WERI-Rb-1 (cell line): ENCODE measurements at places on chromosomes 12 and 14.

DNA sequence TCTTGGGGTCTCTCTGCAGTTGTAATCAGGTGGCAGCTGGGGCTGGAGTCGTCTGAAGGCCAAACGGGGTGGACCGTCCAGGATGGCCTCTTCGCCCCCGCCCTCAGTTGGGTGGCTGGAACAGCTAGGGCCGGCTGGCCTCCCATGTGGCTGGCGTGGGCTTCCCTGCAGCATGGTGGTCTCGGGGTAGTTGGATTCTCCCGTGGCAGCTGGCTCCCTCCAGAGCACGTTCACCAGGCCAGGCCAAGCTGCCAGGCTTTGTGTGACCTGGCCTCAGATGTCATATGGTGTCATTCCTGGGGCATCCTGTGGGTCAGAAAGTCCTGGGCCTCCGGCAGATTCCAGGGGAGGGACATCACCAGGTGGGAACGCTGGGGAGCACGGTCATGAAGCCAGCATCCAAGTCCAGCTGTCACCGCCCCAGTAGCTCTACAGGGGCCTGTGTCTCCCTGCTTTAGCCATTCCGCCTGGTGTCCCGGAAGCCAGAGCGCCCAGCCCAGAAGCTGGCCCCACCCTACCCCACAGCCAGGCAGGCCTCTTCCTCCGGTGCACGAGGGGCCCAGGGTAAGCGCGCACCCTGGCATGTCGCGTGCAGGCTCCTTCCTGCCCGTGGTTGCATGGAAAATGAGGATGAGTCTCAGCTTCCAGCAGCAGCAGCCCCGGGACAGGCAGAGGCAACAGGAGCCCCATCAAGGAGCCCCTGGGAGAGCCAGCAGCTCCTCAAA, 1.3 kb upstream of the NUDT14 start:
- DNase-seq = no peak

DNA sequence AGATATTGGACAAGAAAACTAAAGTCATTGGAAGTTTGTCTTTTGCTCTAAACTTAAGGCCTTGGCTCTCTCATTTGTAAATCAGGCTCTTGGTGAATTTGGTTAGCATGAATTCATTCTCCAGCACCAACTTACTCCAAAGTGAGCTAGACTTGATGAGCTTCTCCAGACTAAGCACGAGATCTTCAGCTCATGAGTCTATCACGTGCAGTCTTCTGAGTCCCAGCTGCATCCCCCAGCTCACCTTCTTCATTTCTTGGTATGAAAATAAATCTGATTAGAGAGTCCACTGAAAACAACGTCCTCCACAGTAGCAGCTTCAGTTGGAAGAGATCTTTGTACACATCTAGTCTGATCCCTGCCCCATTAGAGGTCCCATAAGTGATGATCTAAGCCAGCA, 52.5 kb upstream of the DDX11 start:
- no peak for DNase-seq

GRCh38 chr14:104678346-104678745, 11.1 kb upstream of the INF2 start:
- peak; percentile 75 for DNase-seq

- DNase-seq = no peak
These were observed 250.5 kb upstream of the PELI2 start for GRCh38 chr14:55867719-55868118.

DNA sequence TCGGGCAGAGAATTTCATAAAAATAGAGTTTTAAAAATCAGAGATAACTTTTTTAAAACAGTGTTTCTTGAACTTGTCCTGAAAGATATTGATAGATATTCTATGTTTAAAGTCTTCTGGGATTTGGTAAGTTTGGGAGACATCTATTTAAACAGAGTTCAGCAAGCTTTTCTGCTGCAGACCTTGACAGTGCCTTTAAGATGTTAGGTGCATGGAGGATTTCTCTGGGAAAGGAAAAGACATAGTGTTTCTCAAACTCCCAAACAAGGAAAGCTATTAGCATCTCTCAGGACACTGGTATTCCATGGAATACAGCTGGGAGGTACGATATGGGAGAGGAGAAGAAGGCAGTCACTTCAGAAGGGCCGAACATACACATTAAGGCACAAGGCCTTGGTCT, 97.8 kb downstream of the RBM19 start:
- no peak for DNase-seq

GRCh38 chr14:60226298-60226697, 22.7 kb upstream of the PPM1A start:
- no peak for DNase-seq

GRCh38 chr12:117580718-117581062, 219.3 kb upstream of the NOS1 start:
- DNase-seq = peak; percentile 49

DNA sequence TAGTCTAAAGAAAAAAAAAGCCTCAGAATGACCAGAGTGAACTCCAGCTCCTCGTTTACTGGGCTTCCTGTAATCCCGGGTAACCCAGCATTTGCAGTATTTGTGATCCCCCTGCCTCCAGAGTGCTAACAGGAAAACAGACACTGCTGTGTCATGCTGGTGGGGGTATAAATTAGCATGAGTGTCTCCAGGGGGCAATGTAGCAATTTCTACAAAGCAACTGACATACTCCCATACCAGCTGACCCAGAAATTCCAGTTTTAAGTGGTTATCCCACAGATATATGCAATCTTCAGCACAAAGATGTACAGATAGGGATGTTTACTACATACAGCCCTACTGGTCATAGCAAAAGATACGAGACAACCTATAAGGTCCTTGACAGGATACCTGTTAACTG, 18.8 kb downstream of the TTC7B start:
- DNase-seq = no peak

DNA sequence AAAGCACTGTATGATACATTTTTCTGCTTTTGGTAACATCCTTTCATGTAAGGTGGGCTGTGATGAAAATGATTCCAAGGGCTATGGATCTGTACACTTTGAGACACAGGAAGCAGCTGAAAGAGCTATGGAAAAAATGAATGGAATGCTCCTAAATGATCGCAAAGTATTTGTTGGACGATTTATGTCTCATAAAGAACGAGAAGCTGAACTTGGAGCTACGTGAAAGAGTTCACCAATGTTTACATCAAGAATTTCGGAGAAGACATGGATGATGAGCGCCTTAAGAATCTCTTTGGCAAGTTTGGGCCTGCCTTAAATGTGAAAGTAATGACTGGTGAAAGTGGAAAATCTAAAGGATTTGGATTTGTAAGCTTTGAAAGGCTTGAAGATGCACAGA, 22.1 kb upstream of the SRGAP1 start:
- DNase-seq = no peak

- no peak for DNase-seq
These were observed 421.2 kb downstream of the SOX5 start for GRCh38 chr12:23528316-23528715.

GRCh38 chr14:59316151-59316830, 127.8 kb downstream of the DAAM1 start:
- DNase-seq = no peak

DNA sequence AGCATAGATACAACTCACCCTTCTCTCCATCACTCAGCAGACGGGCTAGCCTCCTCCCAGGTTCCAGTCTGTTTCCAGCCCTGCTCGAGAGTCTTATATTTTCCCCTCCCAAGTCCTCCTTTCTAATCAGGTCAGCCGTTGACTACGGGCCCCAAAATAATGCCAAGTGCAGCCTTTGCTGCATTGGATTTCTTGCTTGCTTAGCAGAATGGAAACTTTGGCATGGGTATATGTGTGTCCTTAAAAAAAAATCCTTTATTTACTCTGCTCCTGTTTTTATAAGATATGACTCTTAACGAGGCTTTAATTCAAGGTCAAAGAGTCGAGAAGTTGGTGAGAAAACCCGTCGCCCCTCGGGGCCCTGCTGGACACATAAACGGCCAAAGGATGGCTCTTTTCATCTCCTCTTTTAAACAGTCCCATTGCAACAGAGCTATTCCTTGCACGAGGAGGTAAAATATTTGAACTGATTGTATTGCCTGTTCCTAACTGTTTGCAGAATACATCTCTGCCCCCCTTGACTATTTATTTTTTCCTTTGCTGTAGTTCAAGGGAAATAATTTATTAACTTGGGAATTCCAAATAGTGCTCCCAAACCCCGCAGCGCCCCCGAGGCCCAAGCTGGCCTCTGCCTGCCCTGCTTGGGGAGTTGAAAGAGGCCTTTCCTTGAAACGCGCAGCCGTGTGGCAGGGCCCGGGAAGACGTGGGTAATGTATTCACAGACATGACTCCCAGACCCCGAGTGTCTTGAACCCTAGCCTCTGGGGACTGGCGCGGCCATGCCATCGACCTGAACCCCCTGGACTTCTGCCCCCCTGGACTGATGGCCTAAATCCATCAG, 156.5 kb upstream of the MYL2 start:
- no peak for DNase-seq

GRCh38 chr14:62905566-62905965, 139.7 kb downstream of the KCNH5 start:
- peak; percentile 9 for DNase-seq

DNA sequence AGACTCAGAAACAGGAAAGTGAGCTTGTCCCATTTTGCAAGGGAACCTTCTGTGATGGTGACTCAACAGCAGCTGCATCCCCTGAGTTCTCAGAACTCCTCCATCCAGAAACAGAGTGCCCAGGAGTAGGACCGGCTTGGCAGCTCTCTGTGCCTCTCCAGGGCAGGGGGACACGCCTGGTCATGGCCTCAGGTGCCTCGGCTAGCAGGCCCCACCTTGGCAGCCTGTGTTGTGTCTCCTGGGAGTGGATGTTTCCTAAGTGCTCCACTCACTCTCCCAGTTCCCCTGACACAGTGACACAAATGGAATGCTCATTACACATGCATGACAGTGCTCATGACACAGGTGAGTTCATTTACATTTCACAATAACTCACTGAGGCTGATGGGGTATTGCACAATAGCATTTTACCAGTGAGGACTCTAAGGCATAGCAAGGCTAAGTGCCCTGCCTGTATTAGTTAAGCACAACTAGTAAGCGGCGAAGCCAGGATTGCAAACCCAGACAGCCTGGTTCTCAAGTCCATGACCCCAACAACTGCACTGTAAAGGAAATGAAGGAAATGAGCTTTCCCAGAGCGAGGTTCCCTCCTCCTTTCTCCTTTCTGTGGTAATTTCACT, 47.4 kb downstream of the CALM1 start:
- DNase-seq = no peak

GRCh38 chr14:85332401-85332800, 197.5 kb upstream of the FLRT2 start:
- no peak for DNase-seq

GRCh38 chr14:97780804-97781203, 983.6 kb downstream of the VRK1 start:
- DNase-seq = no peak

- no peak for DNase-seq
These were observed 373.1 kb downstream of the SOX5 start for GRCh38 chr12:23576372-23576771.

GRCh38 chr14:69928111-69928523, 48.9 kb downstream of the SMOC1 start:
- DNase-seq = no peak

- no peak for DNase-seq
These were observed 4.1 kb downstream of the C14orf180 start for GRCh38 chr14:104583424-104584306.

DNA sequence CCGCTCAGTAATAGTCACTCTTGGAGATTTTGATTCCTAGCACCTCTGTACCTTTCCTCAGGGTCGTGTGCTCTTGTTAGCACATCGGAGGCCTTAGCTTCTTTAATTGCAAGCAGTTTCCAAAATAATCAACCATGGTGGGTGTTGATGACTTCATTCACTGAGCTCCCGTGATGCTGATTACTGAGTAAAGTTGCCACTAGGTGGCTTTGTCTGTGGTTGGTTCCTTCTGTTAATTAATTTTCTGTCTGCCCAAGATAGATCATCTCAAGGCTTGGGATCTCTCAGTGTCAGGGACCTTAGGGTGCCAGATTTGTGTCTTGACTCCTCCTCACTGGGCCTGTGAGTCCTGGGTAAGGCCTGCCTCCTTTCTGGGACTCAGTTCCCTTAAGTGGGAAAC, 54.3 kb downstream of the PTPN11 start:
- DNase-seq = no peak

- DNase-seq = no peak
These were observed 26.1 kb downstream of the KRT8 start for GRCh38 chr12:52878507-52879393.

DNA sequence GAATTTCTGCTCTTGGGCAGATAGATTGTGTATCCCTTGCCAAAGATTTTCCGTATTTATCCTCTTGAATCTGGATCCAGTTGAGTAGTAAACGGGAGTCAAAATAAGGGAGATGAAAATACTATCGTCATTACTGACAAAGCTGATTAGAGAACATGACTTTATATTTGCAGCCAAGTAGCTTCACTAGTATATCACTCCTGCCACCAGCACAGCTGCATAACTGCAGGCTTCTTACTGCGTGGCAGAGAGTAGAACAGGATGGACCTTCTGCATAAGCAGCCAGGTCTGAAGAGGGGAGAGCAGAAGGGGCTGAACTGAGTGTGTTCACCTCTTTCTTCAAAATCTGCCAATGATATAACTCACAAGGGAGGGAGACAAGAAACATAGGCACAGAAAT, 283.7 kb downstream of the FBXL14 start:
- DNase-seq = no peak

GRCh38 chr12:94793191-94793595, 142.8 kb upstream of the TMCC3 start:
- no peak for DNase-seq

DNA sequence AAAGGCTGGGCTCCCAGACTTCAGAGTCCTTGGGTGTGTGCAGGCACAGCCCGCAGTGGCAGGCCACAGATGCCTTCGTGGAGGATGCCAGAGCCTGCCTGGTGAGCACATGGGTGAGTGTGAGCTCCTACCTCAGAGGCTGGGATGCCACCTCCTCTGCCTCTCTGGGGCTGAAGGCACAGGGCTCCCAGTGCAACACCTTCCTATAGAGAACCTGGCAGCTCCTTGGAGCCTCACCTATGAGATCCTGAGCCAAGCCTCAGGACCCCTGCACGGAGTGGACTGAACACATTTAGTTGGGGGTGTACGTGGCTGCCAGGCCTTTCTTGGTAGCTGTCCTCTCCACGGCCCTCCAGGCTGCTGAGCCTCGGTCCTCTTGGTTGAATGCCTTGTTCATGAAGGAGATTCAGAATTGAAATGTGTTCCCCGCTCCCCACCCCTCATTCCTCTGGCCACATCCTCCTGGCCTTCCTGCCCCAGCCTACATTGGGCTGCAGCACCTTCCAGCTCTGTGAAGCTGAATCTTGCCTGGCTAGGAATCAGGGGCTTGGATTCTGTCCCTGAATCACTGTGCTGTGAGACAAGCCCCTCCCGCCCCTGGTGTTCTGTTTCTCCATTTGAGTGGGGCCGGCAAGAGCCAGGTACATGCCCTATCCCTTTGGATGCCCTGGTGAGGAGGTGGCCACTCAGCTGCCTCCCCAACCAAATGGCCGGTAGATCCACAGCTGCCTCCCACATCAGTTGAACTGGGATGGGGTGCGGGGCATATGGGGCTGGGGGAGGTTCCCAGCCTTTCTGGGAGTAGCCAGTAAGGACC, 38.7 kb upstream of the TRAF3 start:
- no peak for DNase-seq

- DNase-seq = no peak
These were observed 292.7 kb upstream of the RTL1 start for GRCh38 chr14:101196051-101196712.

DNA sequence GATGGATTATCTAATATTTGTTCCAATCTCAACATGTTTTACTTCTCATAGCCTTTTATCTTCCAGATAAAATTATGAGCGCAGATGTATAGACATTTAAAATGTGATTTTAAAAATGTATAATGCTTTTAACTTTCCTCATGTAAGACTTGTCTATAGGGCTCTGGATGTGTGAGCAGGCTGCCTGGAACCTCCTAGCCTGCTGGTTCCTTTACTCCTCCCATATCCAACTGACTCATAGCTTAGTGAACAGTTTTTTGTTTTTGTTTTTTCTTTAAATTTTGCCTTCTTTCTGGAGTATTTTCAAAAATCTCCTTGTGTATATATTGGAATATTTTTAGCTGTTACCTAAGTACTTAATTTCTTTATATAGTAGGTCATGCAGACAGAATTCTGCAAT, 115.4 kb downstream of the PDE3A start:
- no peak for DNase-seq
